ENCODE measurements at places on chromosomes 7 and 10.

DNA sequence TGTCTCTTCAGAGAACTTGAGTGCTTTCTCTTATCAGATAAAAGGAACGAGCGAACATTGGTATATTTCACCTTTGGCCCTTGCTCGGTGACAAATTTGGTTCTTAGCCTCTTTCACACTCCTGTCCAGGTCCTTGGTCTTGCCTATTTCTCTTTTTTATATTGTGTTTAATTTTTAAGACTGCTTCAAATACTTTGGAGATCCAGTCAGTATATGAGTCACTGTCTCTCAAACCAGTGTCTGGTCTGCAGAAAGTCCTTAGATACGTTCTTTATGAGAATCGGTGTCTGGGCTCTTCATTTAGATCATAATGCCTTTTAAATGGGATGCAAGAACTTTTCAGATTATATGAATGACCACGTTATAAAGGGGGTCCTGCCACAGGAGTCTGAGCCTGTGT is 55.0 kb downstream of the PIK3AP1 start:
- DNase-seq = no peak

- no peak for DNase-seq
These were observed 49.5 kb downstream of the VIPR2 start for GRCh38 chr7:159094919-159095915.

- DNase-seq = no peak
These were observed 165.0 kb downstream of the ITGB1 start for GRCh38 chr10:32793033-32793432.

DNA sequence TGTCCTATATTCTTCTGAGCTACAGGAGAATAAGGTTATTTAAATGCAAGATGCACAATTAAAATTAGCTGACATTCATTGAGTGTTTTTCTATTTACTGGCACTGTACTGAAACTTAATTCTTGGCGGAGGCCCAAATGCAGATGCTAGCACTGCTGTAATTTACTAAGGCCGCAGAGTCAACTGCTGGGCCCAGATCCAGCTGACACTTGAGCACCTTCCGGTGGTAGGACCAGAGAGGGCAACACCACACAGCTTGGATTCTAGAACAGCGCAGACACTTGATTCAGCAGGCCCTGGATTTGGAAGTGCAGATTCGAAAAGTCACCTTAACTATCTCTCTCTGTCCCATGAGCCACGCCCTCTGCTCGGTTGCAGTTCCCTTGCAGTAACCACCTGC is 228.6 kb upstream of the TMEM72 start:
- DNase-seq = no peak

DNA sequence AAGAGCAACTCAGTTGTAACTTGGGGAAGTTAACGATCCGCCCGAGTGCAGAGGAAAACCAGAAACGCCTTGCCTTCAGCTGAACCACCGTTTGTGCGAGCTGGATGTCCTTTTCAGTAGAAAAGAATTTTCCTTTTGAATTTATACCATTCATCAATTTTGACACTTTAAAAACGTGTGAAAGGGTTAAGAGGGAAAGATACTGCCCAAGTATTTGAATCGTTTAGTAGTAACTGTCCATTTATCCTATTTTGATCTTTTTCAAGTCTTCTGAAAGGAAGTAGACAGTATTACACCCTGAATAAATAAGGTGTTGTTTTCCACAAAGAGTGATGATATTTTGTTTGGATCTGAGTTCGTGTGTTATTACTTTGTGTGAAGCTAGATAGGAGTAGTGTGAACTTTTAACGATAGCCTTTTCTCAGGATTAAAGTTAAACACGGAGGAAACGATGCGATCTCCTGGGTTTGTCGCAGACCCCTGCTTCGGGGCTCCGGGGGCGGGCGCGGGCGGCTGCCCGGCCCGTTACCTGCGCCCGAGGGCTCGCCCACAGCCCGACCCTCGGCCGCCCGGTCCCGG is 830 bp upstream of the BMI1 start:
- no peak for DNase-seq

GRCh38 chr7:105321754-105322455 is 66.8 kb downstream of the SRPK2 start:
- DNase-seq = no peak

DNA sequence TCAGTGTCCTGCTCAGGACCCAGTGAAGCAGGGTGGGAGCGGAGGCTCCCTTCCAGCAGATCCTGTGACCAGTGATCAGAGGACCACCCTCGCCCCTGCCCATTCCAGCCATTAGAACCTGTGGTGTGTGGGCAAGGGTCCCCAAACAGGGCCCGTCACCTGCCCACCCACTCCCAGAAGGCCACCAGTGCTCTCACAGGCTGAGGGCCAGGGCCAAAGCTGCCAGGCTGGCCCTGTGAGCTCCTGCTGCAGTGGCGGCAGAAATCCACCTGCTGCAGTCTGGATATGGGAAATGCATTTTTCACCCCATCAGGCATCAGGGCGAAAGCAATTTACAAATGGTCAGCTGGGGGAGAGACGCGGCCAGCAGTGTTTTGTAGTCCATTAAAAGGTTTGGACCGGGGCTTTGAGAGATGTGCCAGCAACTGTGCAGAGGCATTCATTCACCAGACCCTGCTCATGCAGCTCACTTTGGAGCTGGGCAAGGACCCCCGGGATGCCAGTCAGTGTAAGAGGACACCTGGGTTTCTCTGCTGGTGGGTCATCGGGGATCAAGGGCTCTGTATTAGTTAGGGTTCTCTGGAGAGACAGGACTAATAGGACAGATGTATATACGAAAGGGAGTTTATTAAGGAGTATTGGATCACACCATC is 75.2 kb upstream of the PRLHR start:
- no peak for DNase-seq

GRCh38 chr7:66807736-66808135 is 67.2 kb downstream of the RABGEF1 start:
- no peak for DNase-seq

DNA sequence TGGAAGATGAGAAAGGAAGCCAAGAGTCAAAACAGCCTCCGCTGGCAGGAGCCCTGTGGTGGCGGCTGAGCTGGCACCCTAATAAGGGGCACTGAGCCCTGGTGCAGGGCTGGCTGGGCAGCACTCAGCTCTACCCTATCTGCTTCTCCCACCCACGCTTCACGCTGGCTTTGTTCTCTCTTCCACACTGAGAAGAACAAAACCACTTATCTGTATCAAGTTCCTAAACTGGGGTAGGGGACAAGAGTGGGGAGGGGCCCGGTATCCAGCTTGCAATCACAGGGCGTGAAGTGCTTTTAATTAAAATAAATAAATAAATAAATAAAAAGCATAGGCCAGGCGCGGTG is 52.1 kb downstream of the FAM53B start:
- DNase-seq = no peak

- DNase-seq = no peak
These were observed 275.1 kb upstream of the KLF14 start for GRCh38 chr7:131008840-131009711.

DNA sequence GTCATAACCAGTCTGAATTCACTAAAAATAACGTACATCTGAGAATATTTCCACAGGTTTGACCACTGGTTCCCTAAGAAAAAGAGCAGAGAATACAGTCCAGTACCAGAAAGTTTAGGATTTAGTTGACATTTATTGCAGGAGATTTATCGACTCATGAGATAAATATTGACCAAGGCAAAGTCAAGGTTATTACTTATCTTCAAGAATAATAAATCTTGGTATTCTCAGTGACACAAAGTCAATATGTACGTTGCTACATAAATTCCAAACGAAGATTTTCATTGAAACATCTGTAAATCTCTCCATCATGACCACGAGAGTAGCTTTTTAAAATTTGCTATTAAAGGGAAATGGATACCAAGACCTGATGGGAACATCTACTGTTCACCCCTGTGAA is 39.4 kb upstream of the GRB10 start:
- DNase-seq = no peak

DNA sequence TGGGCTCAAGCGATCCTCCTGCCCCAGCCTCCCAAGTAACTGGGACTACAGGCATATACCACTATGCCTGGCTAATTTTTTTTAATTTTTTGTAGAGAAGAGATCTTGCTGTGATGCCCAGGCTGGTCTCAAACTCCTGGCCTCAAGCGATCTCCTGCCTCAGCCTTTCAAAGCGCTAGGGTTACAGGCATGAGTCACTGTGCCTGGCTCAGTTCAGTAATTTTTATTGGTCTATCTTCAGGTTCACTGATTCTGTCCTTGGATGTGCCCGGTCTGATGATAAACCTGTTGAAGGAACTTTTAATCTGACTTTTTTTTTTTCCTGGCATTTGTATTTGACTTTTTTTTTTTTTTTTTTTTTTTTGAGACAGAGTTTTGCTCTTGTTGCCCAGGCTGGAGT is 40.1 kb upstream of the STRIP2 start:
- DNase-seq = no peak

DNA sequence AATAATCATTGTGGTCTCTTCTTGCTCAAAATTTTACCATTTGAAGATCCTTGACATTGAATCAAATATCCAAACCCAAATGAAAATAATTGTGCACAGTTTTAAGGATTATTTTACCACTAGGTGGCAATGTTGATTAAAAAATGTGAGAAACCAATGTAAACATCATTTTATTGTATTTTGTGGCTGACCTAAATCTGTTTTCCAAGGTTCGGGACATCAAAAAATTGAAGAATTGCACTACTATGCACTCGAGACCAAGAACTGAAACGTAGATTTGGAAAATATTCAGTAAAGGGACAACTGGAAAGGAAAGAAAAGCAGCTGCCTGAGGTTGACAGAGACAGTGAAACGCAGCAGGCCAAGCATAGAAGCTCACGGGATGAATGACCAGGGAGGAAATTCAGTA is 259.3 kb downstream of the SNX13 start:
- DNase-seq = no peak

DNA sequence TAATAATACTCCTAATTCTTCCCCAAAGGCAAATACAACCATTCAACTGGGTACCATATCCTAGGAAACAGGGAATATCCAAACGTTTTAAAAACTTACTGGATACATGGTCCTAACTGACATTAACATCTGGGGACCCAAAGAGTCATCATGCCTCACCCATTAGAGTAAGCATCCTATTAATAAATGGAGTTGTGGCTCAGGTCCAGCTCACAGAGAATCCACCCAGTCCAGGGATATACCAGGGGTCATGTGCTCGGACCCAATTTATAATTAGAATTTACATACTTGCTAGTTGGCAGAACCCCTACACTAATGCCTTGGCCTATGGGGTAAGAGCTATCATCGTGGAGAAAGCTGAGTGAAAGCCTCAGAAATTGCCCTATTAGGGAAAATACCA is 670.0 kb downstream of the XPNPEP1 start:
- no peak for DNase-seq

DNA sequence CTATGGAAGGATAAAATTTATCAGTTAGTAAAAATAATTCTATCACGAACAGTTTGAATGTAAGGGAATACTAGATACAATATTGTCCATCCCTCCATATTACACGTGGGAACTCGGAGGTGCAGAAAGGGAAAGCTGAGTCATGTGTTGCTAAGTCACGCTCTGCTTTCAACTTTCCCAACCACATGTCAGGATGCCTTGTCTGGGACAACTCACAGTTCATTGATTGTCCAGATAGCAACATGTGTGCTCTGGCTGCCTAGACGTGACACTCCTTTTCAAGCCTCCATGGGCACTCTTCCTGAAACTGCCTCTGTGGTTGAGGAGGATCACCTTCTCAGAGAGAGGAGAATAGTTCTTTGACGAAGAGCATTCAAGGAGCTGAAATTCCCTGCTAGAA is 808.1 kb downstream of the GRID1 start:
- no peak for DNase-seq

DNA sequence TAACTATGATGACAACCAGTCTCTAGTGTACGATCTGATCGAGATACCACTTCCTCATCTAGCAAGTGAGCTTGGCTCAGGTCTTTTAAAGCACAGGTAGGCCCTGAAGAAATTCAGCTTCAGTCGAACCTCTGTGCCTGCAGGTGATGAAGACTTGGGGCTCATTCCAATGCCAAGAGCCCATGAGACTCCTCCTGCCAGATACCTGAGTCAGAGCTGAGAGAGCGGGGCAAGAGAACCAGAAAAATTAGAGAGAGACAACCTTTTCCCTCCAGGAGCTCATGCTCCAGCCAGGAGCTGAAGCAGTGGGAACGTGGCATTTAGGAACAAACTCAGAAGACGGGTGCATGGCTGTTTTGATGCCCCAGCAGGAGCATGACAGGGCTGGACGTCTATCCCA is 232.7 kb downstream of the FANK1 start:
- no peak for DNase-seq

GRCh38 chr10:21445163-21445562 is 80.3 kb downstream of the SKIDA1 start:
- DNase-seq = no peak
